ENCODE measurements at places on chromosomes 12 and 14.

GRCh38 chr12:122820838-122821271, 14.4 kb upstream of the HIP1R start:
- no peak for DNase-seq

DNA sequence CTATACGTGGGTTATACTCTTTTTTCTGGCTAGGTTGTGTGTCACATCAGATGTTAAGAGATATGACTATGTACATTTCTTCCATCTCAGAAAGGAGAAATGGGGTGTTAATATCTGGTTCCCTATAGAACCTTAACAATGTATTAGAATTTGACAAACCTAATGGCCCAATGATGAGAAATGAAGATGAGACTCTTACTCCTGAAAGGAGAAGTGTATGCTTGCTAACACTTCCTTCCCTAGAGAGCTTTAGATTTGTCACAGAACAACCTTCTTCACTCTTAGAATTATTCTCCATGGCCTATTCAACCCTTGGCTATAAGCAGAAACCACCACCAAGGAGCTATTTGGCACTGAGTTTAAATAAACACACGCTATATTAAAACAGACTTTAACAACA, 839.6 kb downstream of the GALC start:
- DNase-seq, result no peak

DNA sequence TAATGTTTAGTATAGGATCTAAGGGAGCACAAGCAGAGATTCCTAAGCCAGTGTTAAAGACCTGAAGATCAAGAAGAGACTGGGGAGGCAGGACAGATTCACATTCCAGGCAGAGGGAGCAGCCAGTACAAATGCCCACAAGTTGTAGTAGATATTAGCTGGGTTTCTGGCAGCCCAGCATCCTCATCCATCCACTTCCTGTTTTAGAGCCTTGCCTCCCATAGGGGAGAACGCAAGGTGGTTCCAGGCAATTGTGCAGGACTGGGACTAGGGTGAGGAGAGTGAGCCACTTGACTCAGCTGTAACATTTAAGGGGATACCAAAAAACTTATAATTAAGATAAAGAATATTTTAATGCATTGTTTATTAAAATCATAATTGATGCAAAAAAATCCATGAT, 71.3 kb upstream of the PSMA6 start:
- DNase-seq, result no peak

DNA sequence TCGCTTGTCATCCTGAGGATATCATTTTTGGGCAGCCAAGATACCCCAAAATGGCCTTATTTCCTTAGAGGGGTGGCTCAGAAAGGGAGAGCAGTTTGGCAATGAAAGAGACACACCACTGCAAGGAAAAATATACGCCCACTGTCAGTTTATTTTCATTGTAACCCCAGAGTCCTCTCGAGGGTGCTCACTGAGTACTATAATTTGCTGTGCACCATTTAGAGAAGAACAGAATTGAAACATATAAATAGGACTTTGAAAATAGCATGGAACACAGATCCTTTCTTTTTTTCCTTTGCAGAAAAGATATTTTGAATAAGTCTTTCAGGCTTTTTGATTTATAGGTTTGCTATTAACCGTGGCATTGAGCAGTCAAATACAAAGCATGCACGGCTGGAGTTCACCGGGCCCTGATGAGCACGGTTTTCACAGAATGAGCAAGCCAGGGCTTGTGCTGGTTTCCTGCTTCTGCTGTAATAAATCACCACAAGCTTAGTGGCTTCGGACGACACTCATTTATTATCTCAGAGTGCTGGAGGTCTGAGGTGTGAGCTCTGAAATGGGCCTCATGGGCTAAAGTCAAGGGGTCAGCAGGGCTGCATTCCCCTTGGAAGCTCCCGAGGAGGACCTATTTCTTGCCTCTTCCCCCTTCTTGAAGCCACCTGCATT, 152.3 kb downstream of the ZNF664 start:
- DNase-seq, result no peak

DNA sequence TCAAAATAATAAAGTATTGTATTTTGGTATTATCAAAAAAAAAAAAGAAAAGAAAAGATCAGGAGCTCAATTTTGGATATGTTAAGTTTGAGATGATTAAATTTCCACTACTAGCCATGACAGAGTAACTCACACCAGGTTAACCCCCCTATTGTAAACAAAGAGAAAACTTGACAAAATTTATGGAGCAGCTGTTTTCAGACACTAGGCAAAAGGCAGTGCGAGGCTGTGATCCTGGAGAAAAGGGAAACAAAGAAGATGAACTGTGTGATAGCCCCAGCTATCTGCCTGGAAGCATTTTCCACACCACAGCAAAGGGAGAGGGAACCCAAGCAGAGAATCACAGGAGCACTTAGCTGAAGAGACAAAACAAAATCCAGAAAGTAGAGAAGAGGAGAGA, 145.0 kb downstream of the KIF21A start:
- no peak for DNase-seq
